HFFc6 (cell line): ENCODE measurements at places on chromosomes 11 and 22. TPM values are rescaled to one million over a fixed set of nuclear protein-coding genes. Genes with fewer than 3 reads are reported as not detected.

The ELFN2 gene
- total RNA-seq: 1.4 to 7.2 TPM (median 5.7 TPM) in 3 replicates

- DNase-seq: peak; percentile 76
Observed at GRCh38 chr11:128400382-128401203, 186.8 kb downstream of the ETS1 start.

DNA sequence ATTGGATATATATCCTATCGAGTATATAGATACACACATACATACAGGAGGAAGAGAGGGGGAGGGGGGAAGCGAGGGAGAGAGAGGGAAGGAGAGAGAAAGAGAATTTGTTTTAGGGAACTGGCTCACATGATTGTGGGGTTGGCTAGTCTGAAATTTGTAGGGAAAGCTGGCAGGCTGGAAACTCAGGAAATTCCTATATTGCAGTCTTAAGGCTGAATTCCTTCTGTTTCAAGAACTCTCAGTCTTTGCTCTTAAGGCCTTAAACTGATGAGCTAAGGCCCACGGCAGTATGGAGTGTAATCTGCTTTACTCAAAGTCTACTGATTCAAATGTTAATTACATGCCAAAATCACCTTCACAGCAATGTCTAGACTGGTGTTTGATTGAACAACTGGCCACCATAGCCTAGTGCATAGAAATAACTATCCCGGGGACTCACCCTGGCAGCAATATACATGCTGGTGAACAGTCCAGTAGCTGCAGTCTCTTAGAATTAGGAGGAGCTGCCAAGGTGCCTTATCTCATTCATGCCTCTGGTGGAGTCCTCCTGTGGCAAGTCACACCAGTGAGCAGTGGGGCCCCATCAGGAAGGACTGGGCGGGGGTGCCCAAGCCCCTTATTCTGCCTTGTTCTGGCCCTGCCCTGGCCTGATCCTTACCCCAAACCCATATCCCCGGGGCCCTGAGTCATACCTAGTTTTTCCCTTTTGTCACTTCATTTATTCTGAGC lies 59.7 kb upstream of the AMPD3 start:
- no peak for DNase-seq

The MPEG1 gene
- total RNA-seq: not detected in 2 replicates

DNA sequence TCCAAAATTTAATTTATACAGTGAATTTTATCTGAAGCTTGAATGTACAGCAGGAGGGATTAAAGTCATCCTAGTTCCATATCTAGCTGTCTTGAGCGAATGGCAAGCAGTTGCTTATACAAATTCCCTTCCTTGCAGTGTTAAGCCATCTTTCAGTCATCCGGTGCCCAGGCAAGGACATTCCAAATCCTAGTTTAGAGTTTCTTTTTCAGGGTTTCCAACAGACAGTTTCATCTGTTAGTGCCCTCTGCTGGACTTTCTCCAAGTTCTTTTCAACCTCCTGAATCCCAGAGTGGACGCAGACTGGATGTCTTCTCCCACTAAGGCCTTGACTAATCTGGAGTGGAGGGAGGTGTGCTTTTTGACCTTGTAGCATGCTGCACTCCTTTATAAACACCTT lies 45.4 kb downstream of the GRAMD1B start:
- DNase-seq: peak; percentile 54

The MMP12 gene
- total RNA-seq: 0.20 to 0.97 TPM (median 0.75 TPM) in 3 replicates

DNA sequence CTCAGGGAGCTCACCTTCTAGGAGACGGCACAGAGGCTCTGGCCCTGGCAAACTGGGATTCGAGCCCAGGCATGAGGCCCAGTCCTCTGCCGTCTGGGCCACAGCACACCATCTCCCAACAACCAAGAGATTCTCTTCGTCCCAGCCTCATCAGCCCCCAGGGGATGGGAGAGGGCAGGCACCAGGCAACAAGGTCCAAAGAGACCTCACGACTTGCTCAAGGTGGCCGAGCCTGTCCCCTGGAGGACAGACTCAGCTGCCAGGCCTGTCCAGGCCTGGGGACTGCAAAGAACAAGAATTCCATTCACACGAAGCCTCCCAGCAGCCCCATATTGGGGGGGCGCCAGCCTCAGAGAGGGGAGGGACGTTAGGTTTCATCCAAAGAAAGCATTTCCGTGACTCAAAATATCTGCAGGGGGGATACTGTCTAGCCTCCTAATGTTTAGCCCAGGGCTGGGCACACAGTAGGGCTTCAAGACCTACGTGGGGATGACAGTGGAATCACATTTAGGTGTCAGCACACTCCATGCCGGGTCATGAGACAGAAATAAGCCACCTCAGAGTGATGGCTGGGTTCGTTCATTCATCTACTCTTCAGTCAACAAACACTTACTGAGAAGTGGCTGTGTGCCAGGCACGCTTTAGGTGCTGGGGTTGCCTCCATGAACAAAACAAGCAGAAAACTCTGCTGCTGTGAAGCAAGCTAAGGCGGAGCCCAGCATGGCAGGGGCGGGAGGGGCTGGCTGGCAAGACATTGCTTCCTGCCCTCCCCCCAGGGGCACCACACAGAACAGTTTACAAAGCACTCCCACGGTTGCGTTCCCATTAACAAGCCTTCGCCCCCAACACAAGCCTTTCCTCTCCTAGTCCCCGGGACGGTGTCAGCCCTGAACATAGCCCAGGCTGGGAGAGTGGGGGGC lies 1.2 kb downstream of the CARNS1 start:
- no peak for DNase-seq

- no peak for DNase-seq
Observed at GRCh38 chr11:19843079-19843478, 130.4 kb downstream of the NAV2 start.

DNA sequence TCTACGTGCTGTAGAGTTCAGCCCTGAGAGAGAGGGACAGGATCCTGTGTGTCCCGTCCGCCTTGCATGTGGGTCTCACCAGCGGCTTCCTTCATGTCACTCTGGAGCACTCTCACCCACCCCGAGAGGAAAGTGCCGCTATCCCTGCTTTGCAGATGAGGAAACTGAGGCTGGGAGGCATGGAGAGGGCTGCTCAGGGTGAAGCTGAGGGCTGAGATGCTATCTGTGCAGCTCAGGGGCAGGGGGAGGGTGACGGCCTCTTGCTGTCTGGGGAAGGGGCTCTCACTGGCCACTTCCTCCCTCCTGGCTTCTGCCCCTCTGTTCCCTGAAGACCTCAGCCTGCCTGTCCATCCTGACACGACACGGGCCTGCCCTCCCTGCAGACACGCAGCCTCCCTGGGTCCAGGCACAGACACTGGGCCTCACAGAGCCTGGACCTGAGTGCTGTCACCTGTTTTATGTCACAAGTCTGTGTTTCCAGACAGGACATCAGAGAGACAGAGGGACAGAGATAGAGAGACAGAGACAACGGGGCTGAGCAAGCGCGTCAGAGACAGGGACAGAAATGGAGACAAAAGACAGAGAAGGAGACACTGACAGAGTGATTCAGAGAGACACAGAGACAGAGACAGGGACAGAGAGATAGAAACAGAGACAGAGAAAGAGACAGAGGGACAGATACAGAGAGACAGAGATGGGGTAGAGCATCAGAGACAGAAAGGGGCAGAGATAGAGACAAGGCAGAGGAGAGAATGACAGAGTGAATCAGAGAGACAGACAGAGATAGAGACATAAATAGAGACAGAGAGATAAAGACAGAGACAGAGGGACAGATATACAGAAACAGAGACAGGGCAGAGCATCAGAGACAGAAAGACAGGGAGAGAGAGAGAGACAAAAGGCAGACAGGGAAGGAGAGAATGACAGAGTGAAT lies 53.1 kb downstream of the MCM5 start:
- no peak for DNase-seq

DNA sequence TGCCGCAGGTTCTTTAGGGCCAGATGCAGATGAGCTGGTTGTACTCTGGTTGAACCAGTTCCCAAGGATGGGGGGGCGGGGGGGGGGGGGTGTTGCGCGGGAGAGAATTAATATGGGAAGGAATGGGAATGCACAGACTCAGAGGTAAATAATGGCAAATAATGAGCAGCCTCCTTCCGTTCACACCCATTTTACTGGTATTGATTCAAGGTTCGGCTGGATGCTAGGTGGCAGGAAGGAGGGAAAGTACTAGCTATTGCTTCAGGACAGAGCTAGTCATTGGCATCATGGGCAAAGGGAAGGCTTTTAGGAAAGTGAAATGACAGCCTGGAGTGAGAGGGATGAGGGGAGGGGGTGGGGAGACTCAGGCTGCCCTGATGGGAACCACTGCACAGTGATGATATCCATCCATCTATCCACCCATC lies at the start of gene VSTM5:
TSS of gene VSTM5 (minus strand) at position 25 of the 425 bp plus-strand sequence. CDS start 116 bp downstream, outside the sequence.
- no peak for DNase-seq

DNA sequence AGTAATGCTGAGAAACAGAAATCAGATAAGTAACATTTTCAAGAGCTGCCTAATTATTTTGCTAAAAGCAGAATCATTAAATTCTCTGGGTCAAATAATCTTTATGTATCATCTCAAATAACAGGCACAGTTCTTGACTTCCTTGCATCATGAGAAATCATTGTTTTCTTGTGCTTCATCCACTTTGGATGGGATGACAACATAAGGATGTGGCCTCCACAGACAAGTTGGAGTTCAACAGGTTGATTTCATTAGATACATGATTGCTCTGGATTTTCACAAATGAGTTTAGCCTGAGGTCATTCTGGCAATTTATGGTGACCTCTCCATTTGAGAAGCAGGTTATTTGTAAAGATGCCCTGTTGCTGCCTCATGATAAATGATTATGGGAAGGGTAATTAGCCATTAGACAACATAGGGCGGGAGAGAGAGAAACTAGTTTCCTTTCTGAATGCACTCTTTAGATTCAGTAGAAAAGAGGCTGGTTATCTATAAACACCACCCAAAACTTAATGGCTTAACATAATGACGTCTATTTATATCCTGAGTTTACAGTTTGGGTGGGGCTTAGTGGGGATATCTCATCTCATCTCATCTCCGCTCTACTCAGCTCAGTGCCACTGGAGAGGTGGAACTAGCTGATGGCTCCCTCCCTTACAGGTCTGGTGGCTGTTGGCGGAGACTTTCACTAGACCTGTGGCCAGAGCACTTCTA lies 35.0 kb upstream of the ADORA2A start:
- peak; percentile 84 for DNase-seq

DNA sequence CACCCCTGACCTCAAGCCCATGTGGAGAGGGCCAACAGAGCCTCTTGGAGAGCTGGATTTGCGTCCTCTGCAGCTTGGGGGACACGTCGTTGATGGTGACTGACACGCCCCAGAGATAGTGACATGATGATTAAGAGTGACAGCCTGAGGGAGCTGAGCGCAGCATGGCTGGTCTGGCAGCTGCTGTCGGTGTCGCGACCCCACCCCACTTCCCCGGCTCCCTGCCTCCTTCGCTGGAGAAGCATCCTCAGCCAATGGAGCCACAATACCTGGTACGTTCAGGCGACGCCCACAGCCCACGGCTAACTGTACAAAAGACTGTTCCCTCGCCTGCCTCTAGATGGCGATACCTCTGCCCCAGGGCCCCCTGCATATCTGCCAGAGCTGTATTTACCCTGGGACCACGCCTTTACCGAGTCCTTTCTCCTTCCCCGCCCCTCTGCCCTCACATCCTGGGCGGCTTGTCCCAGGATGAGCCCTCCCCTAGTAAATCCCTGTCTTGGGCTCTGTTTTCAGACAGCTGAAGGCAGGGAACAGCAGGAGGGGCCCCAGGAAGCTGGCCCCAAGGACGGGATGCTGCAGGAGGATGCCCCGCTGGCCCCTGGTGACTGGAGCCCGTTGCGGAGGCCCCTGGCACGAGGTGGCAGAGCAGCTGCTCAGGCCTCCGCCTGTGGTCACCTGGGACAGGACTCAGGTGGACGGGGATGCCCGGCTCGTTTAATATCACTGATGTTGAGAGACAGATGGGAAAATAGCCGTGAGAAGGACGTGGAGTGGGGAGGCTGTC lies 90.6 kb downstream of the RPS6KA4 start:
- DNase-seq: peak; percentile 33

DNA sequence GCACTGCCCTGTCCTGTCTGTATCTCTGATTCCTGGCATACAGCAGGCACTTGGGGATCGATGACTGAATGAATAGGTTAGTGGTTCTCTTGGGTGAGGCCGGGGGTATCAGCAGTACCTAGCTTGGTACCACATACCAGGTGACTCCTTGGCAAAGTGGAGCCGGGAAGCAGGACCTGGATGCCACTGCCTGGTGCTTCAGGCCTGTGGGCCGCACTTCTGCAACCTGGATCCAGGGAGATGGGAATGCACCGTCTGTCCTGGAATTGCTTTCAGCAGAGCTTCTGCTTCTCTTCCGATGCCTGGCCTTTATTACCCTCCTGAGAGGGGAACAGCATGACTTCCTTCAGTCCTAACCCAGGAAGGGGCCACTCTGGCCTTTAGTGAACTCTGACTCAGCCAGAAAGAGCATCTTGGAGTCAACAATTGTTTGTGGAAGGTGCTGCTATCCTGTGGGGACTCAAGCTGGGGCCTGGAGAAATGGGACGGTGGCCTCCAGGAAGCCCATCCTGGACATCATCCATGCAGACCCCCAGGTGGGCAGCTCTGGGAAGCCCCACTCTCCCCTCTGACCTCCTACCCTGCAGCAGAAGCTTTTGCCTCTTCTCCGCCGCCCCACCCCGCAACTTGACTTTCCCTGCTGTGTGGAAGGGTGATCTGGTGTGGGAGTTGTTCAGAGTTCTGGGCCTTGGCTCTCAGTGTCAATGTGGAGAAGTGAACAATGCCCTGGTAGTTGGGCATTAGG lies 5.1 kb downstream of the CD82 start:
- no peak for DNase-seq
